ENCODE measurements at places on chromosomes 5 and 9.

DNA sequence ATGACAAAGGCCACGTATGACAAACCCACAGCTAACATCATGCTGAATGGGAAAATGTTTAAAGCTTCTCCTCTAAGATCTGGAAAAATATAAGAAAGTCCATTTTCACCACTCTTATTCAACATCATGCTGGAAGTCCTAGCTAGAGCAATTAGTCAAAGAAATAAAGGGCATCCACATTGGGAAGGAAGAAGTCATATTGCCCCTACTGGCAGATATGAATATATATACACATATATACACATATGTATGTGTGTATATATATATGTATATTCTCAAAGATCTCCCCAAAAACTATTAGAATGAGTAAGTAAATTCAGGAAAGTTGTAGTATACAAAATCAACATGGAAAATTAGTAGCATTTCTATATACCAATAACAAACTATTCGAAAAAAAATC lies 17.1 kb downstream of the APBA1 start:
- no peak for DNase-seq

- DNase-seq = no peak
Measured at GRCh38 chr5:366541-367357, 45.2 kb downstream of the AHRR start.

GRCh38 chr5:135662061-135662481 lies 83.3 kb upstream of the CXCL14 start:
- DNase-seq = no peak

- DNase-seq = no peak
Measured at GRCh38 chr5:33725806-33726205, 166.0 kb downstream of the ADAMTS12 start.

- DNase-seq = no peak
Measured at GRCh38 chr5:143281226-143281625, 122.3 kb downstream of the NR3C1 start.

DNA sequence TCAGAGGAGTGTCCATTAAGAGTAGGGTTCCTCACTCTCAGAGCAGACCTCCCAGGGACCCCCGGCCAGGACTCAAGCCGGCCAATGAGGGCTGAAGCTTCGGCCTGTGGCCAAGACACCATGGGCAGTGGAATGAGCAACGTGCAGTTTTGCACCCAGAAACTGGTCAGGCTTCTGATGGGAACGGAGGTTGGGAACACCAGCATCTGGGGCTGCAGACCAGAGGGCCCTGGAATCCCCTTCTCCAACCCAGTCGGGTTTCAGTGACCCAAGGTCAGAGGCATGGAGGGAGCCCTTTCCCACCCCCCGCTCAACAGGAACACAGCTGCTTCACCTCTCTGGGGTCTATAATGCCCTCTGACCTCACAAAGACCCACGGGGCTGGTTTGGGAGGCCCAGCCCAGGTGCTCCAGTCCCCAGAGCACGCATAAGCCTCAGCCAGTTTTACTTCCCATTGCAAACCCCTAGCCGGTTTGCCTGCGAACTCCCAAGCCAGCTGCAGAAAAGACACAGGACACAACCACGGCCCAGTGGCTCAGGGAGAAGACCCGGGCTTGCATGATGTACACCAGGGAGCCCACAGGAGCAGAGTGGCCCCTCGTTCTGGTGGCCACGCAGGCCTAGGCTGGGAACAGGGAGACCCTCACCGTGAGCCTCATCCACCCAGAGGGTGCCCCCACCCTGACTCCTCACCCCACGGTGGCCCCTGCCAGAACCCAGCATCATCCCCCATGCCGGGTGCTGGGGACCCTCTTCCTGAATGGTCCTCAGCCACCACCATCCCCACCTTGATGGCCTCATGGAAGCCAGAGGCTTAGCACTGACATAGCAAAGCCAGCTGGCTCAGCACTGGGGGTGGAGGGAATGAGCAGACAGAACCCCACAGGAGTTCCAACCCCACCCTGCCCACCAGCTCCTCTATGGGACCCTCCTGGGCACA lies 30.6 kb downstream of the VAV2 start:
- DNase-seq = no peak

DNA sequence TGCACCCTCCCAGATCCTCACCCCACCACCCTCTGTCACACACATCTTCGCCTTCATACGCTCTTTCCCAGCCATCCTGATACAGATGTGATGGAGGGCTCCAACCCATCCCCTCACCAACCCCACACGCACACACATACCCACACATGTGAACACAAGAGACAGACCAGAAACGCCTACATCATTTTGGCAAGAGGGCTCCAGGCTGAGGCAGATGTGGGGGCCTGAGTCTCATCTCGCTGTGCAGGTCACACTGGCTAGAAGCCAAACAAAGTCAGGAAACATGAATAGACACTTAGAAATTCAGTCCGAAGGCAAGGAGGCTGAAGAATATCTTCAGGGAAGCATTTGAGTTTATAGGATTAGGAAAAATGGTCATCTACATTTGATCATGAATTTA lies 6.2 kb downstream of the PRDM12 start:
- no peak for DNase-seq

- no peak for DNase-seq
Measured at GRCh38 chr5:16455668-16456067, 9.9 kb downstream of the ZNF622 start.

GRCh38 chr5:178389026-178389729 lies 156.6 kb upstream of the PHYKPL start:
- DNase-seq = no peak

DNA sequence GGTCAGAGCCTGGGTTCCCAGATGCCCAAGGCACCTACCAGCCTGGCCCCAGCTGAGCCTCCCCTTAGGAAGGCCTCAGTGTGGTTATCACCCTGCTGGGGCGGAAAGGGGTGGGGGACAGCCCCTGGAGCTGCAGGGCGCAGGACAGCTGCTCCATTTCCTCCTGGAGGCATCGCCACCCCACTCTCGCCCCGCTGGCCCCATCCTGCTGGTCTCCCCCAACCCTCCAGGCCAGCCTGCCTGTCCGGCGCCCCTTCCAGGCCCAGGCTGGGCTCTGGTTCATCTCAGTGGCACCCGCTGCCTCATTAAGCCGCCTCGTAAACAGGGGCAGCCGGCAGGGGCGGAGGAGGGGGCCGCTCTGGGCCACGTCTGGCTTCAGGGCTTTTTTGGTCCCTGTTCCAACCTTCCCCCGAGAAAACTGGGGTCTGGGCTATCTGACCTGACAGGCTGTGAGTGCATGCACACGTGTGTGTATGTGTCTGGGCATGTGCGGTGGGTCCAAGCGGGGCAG lies 30.8 kb upstream of the ENHO start:
- DNase-seq = no peak

DNA sequence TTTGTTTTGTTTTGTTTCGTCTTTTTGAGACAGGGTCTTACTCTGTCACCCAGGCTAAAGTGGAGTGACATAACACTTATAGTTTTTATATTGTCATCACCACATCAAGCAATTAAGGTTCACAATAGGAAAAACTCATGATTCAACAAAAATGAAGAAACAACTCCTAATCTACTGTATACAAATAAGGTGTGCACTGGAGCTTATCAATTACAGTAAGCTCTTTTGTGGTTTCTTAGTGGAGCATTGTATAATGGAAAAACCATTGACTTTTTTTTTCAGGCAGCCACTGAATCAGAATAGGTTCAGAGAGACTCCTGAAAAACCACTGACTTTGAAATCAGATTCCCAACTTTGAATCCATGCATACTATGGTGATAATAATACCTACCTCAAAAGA lies 10.8 kb upstream of the PLIN2 start:
- no peak for DNase-seq

GRCh38 chr9:128104171-128104618 lies 23.3 kb downstream of the PTGES2 start:
- no peak for DNase-seq

DNA sequence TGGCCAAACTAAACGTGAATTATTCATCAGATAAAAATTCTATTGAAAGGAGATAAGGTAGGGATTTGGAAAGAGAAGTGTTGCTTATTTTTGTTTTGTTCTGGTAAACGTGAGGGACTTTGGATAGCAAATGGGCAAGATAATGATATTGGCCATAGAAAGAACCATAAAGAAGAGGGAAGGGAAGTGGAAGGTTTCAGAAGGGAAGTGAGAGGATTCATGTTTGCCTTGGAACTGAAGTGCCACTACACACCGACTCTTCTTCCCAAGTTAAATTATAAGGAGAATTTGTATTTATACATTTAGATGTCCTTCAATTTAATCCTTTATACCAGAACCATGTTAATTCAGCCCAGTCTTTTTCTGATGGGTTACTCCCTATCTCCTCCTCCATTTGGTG lies 42.1 kb upstream of the TAF11L2 start:
- no peak for DNase-seq

DNA sequence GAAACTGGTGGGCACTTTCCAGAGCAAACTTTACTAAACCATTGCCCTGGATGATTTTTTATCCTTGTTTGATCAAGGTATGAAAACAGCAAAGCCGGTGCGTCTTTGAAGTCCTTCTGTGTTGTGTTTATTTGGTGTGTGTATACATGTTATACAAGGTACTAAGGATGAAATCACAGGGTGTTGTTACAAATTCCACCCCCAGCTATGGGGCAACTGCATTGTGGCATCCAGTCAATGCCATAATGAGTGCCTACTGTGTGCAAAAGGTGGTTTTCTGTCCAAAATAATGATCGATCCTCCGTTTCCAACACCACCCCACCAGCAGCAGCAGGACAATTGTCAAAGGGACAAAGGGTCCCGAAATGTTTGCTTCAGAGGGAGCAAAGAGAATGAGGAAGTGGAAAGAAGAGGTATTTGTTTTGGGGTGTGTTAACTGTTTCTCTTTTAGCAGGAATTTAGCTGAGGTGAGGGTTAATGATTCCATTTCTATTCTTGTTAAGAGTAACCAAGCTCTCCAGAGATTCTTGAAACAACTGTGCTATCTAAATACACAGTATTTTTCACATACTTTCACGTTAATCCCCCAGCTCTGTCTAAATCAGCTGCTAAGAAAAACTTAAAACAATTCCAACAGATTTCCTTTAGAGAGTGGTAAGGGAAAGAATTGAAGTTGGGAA lies 568.7 kb upstream of the KLF4 start:
- peak; percentile 56 for DNase-seq

- no peak for DNase-seq
Measured at GRCh38 chr9:104992659-104993058, 64.7 kb upstream of the ABCA1 start.

GRCh38 chr5:110769000-110769681 lies 30.3 kb downstream of the SLC25A46 start:
- DNase-seq = peak; percentile 69

- no peak for DNase-seq
Measured at GRCh38 chr5:110736753-110737152, 2.1 kb upstream of the SLC25A46 start.

- no peak for DNase-seq
Measured at GRCh38 chr9:13621872-13622564, 342.5 kb upstream of the MPDZ start.

DNA sequence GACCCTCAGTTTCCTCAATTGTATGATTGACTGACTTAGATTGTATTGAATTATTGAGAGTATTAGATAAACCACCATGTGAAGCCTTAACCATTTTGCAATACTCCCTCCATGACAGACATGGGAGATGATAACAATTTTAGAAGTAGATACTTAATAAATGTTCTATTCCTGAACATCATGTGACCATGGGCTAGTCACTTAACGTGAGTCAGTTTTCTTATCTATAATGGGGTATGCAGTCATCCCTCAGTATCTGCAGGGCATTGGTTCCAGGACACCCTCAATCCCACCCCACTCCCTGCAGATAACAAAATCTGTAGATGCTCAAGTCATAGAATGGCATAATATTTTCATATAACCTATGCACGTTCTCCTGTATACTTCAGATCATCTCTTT lies 31.0 kb downstream of the SNX18 start:
- no peak for DNase-seq

- no peak for DNase-seq
Measured at GRCh38 chr5:23930985-23931384, 423.6 kb downstream of the PRDM9 start.

DNA sequence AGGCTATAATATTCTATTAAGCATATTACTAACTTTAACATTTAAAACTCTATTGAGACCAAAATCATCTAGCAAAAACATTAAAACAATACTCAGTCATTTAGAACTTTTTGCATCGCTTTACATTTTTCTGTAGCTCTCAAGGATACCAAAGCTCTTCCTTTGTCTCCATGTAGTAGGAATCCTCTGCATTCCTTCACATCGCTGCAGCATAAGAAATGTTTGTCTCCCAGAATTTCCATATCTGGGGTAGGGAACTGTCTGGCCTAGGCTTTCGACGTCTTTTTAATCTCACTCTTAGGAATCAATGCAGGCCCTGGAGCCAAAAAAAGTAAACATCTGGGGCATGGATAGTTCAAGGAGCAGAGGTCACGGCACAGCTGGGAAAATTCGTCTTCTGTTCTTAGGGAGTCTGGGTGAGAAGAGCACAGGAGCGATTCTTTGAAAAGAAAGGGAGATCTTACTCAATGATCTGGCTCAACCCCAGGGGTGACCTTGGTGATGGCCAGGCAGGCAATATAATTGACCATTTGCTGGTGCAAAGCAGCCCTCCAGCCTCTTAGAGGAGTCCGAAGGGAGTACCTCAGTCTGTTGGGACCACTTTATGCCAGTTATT lies 23.2 kb upstream of the RAI14 start:
- no peak for DNase-seq

- DNase-seq = no peak
Measured at GRCh38 chr9:76101075-76101474, 210.6 kb downstream of the PCSK5 start.

- DNase-seq = no peak
Measured at GRCh38 chr9:125681086-125681622, 25.9 kb downstream of the MAPKAP1 start.

DNA sequence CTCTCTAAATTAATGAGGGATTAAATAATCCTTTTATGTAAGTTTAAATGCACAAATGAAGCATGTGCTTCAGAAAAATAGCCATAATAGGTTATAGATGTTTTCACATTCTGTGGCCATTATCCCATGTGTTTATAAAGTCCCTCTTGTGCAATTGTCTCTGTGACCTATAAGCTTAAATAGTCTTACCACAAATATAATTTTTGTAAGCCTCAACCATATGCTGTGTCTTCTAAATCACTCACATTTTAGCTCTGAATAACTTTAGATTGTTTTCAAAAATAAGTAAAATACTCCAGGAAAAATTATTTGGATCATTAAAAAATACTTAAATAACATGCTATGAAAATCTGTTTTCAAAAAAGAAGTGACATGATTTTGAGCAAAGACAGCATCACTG lies 1894.7 kb downstream of the MAT2B start:
- no peak for DNase-seq

DNA sequence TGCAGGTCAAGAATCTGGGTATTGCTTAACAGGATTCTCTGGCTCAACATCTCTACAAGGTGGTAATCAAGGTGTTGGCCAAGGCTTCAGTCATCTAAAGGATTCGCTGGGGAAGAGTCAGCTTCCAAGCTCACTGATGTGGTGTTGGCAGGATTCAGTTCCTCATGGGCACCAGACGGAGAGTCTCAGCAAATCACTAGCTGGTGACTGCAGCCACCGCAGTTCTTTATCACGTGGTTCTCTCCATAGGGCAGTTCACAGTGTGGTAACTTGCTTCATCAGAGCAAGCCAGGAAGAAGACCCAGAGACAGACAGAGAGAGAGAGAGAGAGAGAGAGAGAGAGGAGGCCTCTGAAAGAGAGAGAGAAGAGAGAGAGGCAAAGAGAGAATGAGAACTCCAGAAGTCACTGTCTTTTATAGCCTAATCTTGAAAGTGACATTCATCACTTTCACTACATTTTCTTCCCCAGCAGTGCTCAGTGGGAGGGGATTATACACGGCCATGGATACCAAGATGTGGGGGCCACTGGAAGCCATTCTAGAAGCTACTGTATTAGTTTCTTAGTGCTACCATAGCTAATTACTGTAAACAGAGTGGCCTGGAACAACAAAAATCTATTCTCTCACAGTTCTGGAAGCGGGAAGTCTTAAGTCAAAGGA lies 109.2 kb upstream of the SMIM23 start:
- DNase-seq = no peak
